ENCODE measurements at places on chromosomes 2 and 18.

GRCh38 chr18:9858642-9859041, 27.1 kb upstream of the TXNDC2 start:
- no peak for DNase-seq

- no peak for DNase-seq
Measured at GRCh38 chr18:32459361-32460101, 11.2 kb downstream of the GAREM1 start.

DNA sequence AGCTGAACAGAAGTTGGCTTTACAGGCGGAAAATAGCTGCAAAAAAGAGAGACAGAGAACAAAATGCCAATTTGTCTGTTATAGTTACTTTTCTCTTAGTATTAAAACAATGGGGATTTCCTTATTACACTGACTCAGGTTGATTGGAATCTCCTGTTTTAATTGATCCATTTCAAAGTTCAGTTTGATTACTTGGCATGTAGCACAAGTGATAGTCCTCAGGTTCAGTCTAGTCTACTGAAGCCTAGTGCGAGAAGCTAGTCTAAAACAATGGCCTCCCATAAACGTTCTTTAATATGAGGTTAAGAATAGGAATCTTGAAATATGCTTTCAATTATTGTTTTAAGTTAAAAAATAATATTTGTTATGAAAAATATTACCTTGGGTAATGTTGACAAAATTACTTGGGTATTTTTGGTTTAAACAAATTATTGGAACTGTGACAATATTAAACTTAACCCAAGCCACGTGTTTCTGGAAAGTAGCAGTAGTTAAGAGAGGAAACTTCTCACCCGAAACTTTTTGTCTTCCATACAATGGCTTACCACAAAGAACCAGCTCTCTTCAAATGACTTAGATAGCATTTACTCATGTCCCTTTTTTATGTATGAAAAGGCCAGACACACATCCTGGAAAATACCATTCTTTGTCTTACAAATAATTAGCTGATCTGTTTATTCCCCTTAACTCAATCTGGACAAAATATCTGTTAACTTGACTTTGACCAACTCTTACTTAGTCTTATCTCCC, 1326.2 kb upstream of the TMEFF2 start:
- no peak for DNase-seq

DNA sequence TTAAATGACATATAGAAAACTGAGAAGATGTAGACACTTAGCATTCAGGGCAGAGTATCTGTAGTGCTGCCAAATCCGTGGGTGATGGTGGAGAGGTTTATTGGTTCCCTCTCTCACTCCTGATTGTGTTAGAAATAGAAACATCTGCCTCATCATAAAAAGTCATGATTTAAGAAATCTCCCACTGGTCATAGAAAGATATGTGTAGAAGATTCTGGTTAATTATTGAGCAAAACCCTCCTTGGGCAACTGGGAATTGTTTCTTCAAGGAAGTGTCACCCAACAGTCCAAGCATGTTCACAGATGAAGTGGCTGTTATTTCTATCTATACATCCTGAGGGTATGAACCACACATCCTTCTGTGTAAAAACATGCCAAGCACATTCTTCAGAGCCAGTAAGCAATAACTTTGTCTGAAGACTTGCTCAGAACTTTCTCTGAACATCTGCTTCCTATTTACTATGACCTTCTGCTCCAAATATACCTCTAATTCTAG, 33.6 kb upstream of the CHRNA1 start:
- DNase-seq, result no peak

- DNase-seq, result peak; percentile 99
Measured at GRCh38 chr18:51197661-51198424, at the start of gene MEX3C. Gene MEX3C, minus strand, starts transcription at chr18:51197681. Its CDS starts 361 bp downstream, at chr18:51197320.

DNA sequence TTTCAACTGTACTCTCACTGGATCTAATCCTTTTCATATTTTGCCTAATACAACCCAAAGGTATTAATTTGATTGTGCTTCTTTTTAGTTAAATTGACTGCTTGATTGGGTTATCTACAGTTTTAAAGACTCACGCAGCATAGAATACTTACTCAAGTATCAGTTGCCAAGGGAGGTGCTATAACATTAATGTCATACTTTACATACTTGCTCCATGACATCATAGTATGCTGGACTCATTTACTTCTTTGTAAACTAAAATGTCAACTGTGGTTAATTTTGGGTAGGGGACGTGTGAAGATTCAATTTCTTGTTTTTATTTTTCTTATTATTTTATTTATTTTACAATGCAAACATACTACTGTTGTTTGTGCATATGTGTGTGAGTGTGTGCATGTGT, 716.2 kb upstream of the VRK2 start:
- no peak for DNase-seq
